ENCODE measurements at places on chromosomes 2 and 18.
A peak's percentile ranks its signal among the peaks of the same experiment; 100 is the strongest.

DNA sequence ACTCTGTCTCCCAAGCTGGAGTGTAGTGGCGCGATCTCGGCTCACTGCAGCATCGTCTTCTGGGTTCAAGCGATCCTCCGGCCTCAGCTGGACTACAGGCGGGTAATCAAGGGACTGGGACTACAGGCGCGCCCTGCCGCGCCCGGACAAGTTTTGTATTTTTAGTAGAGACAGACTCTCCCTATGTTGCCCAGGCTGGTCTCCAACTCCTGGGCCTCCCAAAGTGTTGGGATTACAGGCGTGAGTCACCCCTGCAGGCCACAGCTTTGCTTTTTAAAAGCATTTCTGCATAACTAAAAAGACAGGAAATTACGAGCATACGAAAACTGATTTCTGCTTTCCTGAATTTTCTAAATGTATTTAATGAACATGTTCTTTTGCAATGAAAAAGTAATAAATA, 916 bp upstream of the OSBPL1A start:
- peak; percentile 1 for DNase-seq

GRCh38 chr18:59056706-59057492, 82.8 kb upstream of the SEC11C start:
- DNase-seq = no peak

DNA sequence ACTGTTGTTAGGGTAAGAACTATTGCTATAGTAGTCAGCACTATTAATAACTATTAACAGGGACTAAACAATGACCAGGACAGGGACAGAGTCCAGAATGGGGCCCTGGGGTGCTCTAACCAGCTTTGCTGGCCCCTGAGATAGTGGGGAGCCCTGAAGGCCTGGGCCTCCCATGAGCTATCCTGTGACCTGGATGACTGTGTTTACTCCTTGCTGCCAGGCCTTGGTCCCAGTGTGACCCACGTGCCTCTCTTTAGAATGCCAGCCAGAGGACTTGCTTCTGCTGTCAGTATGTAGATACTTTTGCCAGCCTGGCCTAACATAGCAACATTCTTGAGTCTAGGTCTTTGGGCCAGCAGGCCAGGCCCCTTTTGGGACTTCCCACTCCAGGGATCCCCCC, 11.4 kb downstream of the CDK5R2 start:
- DNase-seq = no peak

DNA sequence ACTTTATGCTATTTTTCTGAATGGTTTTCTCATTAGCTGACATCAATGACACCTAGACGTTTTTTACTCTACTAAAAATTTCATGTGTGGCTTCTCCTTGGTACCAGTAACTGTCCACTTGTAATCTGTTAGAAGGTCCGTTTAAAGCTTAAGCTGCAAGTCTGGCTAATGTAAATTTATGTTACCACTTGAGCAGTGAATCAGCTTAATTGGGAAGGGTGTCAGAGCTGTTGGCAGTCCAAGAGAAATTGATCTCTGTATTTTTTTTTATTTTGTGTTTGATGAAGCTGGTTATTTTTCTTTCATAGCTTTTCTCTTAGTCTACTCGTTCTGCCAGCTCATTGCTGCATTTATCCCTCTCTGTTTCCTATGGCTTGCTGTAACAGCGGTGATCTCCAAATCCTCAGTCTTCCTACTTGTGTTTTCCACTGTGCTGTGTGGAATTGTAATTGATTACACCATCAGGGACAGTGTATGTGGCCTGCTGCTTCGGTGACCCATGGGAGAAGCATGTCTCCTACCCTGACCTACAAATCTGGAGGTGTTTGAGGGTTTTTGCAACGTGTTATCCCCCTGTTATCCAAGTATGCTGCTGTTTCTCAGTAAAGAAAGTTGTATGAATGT, 724.2 kb upstream of the REG3G start:
- no peak for DNase-seq

- DNase-seq = no peak
These were observed 44.7 kb downstream of the HNRNPLL start for GRCh38 chr2:38557981-38558380.

GRCh38 chr2:71664161-71664560, 210.8 kb downstream of the DYSF start:
- no peak for DNase-seq

DNA sequence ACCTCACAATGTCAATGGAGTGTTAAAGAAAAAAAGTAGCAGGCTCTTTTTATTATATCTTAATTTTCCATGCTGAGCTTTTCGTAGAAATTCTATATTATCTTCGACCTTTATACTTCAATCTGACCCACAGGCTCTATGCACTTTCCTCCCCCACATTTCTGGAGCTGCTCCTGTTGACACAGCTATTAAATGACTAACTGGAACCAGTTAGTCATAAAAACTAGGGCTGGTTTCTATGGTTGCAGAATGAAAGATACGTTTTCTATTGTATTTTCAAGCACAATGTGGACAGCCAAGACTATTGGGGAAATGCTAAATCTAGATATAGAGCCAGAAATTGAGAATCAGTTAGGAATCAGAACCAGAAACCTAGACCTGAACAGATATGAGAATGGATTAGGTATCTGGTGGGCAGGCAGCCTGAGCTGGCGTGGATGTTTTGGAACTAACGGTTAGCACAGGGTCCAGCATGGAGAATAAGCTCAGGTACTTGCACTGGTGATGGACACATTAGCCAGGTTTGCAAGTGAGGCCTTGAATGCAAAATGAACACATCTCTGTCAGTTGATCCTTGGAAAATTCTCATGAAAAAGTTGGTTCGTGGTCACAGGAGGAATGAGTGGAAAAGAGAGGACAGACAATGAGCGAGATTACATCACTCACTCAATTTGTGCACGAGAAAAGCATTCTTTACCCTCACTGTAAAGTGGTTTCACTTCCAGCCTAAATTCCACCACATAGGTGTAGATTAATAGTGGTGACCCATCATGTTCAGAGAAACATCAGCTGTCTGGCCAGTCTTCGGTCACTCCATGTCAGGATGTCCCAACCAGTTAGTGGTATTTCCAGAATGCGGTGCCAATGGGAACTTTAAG, 144.6 kb upstream of the EPHA4 start:
- no peak for DNase-seq

DNA sequence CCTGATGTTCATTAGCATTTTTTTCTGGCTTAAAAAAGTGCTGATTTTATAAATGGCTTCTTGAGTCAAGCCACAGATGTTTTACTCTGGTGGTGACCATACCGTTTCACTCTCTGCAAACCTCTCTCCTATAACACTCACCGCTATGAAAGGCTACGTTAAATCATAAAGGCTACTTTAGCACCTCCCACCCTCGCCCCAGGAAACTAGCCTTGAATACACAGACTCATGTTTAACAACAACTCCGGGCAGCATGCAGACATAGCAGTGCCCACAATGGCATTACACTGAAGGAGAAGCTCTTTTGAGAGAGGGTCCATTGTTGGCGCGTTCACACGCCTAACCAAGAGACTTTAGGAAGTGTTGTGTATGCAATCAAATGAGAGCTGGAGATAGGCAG, 5.6 kb downstream of the MYT1L start:
- DNase-seq = no peak

- DNase-seq = no peak
These were observed 149.8 kb downstream of the FAM210A start for GRCh38 chr18:13576598-13576997.

DNA sequence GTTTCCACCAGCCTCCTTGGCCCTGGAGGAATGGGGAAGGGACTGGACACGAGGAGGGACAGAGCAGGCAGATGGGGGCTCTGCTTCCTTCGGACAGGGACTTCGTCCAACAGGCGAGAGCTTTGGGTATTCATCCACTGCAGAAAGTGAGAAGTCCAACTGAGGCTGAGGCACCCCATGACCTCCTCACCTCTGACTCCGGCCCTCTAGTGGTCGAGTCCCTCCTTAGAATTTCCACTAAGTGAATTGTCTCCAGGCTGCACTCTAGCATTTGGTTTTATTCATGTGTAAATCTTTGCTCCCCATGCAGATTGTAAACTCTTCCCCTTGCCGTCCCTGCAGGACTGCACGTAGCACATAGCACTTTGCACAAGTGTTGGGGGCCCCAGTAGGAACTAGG, 75.6 kb downstream of the TMEM247 start:
- DNase-seq = no peak

DNA sequence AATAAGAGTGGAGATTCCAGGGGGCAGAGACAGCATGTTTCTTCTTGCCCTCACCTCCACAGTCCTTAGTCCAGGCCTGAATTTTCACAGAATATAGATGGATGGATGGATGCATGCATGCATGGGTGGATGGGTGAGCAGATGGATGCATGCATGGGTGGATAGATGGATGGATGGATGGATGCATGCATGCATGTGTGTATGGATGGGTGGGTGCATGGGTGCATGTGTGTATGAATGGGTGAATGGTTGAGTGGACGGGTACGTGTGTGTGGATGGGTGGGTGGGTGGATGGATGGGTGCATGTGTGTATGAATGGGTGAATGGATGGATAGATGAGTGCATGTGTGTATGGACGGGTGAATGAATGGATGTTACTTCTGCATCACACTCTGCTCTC, 153.3 kb downstream of the CELF4 start:
- no peak for DNase-seq

- no peak for DNase-seq
These were observed 13.6 kb downstream of the ASAP2 start for GRCh38 chr2:9220201-9220600.

- DNase-seq = no peak
These were observed 28.2 kb downstream of the TUBB6 start for GRCh38 chr18:12336171-12336613.

DNA sequence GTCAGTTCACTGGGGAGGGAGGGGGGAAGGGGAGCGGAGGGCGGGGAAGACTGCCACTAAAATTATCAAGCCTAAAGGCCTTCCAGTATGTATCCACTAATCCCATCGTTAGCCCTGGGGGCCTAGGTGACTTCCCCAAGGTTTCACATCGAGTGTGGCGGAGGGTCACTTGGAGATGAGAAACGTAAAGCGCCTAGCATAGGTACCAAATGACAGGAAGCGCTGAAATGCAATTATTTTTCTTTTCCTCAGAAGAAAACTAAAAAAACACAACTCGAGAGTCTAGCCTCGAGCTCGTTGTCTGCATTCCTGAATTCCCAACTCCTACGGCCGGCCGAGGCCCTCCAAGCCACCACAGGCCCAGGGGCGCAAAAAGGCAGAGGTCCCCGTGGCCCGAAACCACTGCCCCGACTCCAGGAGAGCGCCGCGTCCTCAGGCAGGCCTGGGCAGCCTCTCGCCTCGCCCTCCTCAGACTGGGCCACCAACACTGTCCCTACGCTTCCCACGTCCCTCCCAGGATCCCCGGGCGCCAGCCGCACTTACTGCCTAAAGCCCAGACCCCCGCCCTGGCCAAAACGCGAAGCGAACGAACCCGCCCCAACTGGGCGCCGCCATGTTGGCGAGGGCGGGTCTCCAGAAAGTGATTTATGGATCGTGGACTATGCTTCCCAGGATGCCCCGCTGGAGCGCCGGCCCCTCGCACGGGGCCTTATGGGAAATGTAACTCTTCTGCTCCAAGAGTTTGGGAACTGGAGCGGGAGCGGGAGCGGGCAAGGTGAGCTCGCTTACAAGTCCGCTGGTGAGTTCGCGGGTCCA, at the start of gene USP40:
Gene USP40 (minus strand): TSS at position 642 of the 816 bp plus-strand sequence. CDS start 1,228 bp downstream, outside the sequence.
- peak; percentile 75 for DNase-seq

GRCh38 chr18:56492136-56492535, 146.3 kb downstream of the TXNL1 start:
- DNase-seq = no peak

GRCh38 chr2:84881581-84882413, 913 bp upstream of the TRABD2A start:
- no peak for DNase-seq

All from fibroblast of skin of left biceps (primary cell).